ENCODE measurements at places on chromosomes 5 and 9. TPM values are rescaled to one million over a fixed set of nuclear protein-coding genes. Genes with fewer than 3 reads are reported as not detected.
A peak's percentile ranks its signal among the peaks of the same experiment; 100 is the strongest.

DNA sequence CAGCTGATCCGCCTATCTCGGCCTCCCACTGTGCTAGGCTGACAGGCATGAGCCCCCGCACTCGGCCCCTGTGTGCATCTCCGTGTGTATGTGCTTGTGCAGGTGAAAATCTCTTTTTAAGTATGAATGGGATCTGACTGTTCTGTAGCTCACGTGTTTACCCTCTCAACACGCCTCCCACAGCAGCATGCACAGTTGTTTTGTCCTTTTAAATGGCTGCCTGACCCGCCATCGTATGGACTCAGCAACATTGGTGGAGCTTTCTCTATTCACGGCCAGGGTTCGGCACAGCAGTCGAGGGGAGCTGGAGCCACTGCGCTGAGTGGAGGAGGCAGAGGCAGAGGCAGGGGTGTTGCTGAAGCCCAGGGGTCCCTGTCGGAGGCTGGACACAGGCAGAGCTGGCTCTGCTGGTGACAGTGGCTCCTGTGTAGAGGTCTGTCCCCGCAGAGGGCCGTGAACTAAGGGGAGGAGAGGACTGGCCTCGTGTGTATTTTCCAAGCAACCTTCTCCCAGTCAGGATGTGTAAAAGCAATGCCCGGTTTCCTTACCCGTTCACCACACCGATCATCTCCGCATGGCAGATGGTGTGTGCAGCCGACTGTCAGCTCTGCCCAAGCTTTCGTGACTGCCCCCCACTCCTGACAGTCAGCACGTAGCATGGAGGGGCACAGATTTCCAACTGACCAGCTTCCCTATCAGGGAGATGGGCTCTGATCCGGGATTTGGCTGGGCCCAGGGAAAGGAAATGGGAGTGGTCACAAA, 37.3 kb downstream of the MRPL36 start:
- no peak for ATAC-seq

GRCh38 chr5:139385061-139386049, 2.3 kb upstream of the SLC23A1 start:
- no peak for ATAC-seq

The NMUR2 gene
- not detected for total RNA-seq

The SEMA5A gene
- total RNA-seq, result not detected

- ATAC-seq, result no peak
Observed at GRCh38 chr5:1745123-1745795, 54.4 kb downstream of the MRPL36 start.

The AK3 gene
- 31.2 TPM for total RNA-seq

The TLX3 gene
- not detected for total RNA-seq

GRCh38 chr9:98944057-98944733, 488 bp downstream of the COL15A1 start:
- no peak for ATAC-seq

- peak; percentile 0 for ATAC-seq
Observed at GRCh38 chr5:140399979-140400729, 1.5 kb upstream of the ANKHD1 start.

The FBXO38 gene
- 53.0 TPM for total RNA-seq

Measured in activated T-helper 17 cell treated with anti-CD3 and anti-CD28 coated beads, Interleukin-2, amount 50 U/mL, for 72 hours (primary cell).